ENCODE measurements at places on chromosomes 12 and 14.

GRCh38 chr14:59090572-59090971 is 97.9 kb upstream of the DAAM1 start:
- DNase-seq: no peak

DNA sequence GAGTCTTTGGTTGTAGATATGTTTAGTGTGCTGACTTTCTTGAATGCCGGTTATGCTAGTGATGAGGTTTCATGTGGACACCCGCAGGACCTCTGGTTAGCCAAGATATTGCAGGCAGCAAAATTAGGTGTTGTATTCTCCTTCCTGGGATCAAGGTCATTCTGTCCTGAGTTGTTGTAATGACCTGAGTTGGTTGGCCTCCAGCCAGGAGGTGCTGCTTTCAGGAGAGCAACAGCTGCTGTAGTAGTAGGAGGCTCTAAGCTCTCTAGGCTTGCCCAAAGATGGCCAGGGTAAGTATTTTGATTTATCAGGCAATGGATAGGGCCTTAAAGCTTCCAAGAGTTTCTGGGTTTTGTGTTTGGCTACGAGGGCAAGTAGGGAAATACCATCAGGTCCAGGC is 56.0 kb upstream of the BDKRB2 start:
- DNase-seq: no peak

DNA sequence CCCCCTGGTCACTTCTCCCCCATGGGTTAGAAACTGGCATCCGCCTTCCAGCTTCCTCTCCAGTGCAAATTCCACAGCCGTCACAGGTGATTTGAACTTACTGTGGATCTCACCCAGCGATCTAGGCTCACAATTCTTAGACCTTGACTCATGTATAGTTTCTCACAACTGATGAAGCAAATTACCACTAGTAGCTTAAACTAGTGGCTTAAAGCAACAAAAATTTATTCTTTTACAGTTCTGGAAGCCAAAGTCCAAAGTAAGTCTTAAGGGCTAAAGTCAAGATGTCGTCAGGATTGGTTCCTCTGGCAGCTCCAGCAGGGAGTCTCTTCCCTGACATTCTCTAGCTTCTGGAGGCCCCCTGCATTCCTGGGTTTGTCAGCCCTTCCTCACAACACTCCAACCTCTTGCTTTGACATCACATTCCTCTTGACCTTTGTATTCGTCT is 117.4 kb downstream of the KTN1 start:
- DNase-seq: no peak

GRCh38 chr14:60313093-60313492 is 64.1 kb downstream of the PPM1A start:
- no peak for DNase-seq

GRCh38 chr14:65373671-65374039 is 38.9 kb upstream of the FUT8 start:
- DNase-seq: no peak

- no peak for DNase-seq
These were observed at the start of gene LYZ for GRCh38 chr12:69348162-69348938. Gene LYZ, plus strand, starts transcription at chr12:69348381. Its CDS starts 28 bp downstream, at chr12:69348409.

- DNase-seq: no peak
These were observed 321.1 kb downstream of the EGLN3 start for GRCh38 chr14:33629792-33630191.

GRCh38 chr14:101173698-101174521 is 270.4 kb upstream of the RTL1 start:
- no peak for DNase-seq

DNA sequence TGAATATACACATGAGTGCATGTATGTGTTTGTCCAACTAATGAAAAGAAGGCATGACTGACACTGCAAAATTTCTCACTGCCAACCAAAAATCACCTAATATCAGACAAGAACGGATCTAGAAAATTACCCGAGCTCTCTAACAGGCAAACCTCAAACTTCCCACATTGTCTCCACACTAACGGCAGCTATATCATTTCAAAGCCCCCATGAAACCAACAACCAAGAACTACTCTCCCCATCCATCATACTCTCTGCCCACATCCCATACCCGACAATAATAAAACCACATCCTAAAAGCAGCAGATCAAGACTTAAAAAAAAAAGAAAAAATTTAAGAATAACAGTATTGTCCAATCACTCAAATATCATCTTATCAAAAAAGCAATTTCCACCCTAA is 227.1 kb downstream of the CEP128 start:
- DNase-seq: no peak

DNA sequence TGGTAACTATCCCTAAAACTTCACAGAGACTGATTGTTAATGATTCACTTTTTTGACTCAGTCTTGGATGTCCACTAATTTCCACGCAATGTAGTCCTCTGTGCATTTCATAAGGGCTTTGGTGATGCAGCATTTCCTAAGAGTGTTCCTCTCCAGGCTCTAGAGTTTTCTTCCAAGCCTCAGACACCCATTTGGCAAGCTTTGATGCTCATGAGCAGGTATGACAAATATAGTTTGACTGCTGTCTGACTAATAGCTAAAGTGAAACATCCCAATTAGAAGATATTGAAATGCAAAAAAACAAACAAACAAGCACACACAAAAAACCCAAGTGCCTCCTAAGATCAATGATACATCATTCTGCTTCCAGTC is 1.5 kb upstream of the VAMP1 start:
- DNase-seq: no peak

GRCh38 chr14:36845356-36846012 is 183.8 kb downstream of the PAX9 start:
- DNase-seq: no peak

Data from immature natural killer cell (primary cell).